Effector memory CD4-positive, alpha-beta T cell (primary cell): ENCODE measurements at places on chromosomes 11 and 22.

- no peak for DNase-seq
- no peaks in the 10 kb centered on the region for H3K4me1 ChIP-seq
- no peak overlapping the region for H3K4me3 ChIP-seq
- no peak overlapping the region for H3K27ac ChIP-seq
- H3K27me3 ChIP-seq, result no peaks in the 10 kb centered on the region
- H3K36me3 ChIP-seq, result no peaks in the 10 kb centered on the region
Observed at GRCh38 chr11:133600786-133601185, 68.5 kb upstream of the OPCML start.

- no peaks in the 10 kb centered on the region for H3K36me3 ChIP-seq
- no peak overlapping the region for H3K27ac ChIP-seq
- no peak overlapping the region for H3K4me3 ChIP-seq
Observed at GRCh38 chr11:10539339-10539738, 1.6 kb downstream of the RNF141 start.

GRCh38 chr11:65425105-65425970 lies 2.7 kb downstream of the NEAT1 start:
- H3K4me1 ChIP-seq, result peaks cover 52% of the 10 kb centered on the region
- DNase-seq, result peak; percentile 84
- peak overlapping the region; percentile 99 for H3K27ac ChIP-seq
- H3K36me3 ChIP-seq, result peaks cover 6% of the 10 kb centered on the region

DNA sequence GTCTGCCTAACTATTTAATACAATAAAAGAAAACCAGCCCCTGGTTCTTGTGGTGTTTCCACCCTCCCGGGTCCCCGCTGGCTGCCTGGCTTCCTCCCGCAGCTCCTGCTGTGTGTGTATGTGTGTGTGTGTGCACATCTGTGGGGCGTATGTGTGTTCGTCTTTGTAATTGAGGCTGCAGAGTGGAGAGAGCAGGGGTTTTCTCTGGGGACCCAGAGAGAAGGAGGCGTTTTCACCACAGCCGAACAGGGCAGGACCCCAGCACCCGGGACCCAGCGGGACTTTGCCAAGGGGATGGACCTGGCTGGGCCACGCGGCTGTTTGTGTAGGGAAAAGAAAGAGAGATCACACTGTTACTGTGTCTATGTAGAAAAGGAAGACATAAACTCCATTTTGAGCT lies 42.7 kb downstream of the IGLL1 start:
- H3K27ac ChIP-seq, result no peak overlapping the region
- H3K27me3 ChIP-seq, result no peaks in the 10 kb centered on the region
- no peaks in the 10 kb centered on the region for H3K4me1 ChIP-seq
- H3K36me3 ChIP-seq, result no peaks in the 10 kb centered on the region
